ENCODE measurements at places on chromosomes 5 and 9.

DNA sequence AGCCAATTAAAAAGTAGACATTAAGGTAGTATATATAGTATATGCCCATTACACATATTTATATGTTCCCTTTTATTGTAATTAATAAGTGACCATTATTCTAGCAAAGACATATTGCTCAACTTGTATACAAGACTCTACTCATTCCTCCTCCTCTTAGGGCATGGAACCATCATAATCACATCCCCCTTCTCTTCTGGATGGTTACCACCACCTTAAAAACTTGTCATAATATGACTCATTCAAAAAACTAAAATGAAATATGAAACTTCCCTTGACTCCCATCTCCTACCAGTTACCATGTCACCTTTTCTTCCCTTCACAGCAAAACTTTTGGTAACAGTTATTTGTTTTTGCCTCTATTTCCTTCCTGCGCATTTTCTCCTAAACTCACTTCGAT lies 438.7 kb downstream of the KDM4C start:
- no peak for DNase-seq

DNA sequence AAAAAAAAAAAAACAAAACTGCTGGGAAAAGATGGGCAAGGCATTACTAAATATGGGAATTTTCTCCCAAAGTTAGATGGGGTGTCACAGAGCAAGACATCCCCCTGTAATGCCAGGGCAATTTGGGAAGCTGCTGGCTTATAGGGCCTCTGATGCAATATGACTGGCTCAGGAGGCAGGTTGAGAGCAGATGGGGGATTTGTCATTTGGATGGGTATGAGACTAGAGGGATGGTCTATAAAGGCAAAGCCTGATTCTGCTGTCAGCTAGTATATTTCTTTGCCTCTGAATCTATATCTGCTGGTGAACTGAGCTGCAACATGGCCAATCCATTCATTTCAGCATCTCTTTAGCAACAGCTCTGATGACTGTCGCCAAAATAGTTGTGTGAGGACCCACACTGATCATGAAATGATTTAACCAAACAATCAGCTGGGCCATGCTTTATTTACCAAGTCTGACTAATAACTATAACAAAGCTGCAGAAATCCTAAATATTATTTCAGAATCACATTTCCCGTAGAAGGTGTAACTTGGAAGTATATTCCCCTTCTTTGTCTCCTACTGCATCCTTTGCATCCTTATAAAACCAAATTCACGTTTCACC lies 455.1 kb upstream of the ZNF608 start:
- DNase-seq = no peak

DNA sequence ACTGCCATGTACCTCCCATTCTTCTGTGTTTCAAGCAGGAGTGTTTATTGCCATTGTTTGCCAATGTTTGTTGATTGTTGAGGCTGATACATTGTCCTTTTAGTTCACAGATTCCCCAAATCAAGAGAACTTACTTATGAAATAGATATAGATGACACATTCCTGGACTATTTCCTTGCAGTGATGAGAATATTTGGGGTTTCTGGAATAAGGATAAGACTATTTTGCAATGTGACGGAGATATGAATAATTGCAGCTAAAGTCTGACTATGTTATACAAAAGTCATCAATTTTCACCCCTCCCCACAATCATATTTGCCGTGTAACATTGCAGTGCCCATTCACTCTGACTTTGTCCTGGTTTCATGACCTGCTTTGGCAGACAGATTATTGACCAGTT lies 460.8 kb downstream of the CDH10 start:
- DNase-seq = no peak

DNA sequence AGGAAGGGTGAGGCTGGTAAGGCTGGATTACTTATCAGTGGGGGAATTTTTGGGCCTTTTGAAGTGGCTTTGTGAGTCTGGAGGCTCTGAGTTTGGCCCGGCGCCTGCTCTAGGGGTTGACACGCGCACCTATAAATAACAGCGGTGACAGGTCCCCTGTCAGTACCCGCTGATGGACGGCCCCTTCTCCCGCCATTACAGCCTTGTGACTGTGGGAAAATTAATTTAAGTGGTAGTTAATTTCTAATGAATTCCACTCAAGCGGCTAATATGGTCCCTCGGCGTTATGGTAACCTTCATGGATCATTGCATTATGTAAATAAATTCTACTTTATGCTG lies 16.5 kb downstream of the MRPL36 start:
- DNase-seq = no peak

- DNase-seq = no peak
These were observed 4.3 kb upstream of the MXD3 start for GRCh38 chr5:177316005-177316404.

DNA sequence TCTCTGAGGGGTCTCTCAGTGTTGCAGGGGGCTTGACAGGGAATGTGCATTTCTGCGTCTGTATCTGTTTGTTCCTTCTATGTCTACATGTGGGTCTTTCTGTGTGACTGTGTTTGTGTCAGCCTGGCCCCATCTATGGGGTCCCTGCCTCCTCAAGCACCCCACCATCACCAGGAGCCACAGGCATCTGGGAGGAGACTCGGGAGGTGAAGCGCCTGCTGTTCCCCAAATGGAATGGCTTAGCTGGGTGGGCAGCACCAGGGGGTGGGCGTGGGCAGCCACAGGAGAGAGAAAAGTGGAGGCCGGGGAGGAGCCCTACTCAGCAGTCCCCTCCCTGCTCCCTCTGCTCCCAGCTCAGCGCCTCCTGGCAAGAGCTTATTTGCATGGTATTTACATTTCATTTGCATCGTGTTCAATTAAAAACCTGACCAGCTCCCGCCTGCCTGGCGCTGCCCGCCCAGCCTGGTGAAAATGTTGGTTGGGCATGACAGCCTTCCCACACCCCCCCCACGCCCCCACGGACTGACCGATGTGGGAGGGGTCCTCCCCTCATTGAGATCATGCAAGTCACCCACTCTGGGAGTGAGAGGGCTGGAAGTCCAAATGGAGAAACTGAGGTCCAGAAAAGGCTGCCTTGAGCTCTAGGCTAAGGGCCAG lies 50.5 kb downstream of the CXXC5 start:
- DNase-seq = no peak

GRCh38 chr9:84567805-84568204 lies 101.7 kb upstream of the NTRK2 start:
- DNase-seq = no peak

DNA sequence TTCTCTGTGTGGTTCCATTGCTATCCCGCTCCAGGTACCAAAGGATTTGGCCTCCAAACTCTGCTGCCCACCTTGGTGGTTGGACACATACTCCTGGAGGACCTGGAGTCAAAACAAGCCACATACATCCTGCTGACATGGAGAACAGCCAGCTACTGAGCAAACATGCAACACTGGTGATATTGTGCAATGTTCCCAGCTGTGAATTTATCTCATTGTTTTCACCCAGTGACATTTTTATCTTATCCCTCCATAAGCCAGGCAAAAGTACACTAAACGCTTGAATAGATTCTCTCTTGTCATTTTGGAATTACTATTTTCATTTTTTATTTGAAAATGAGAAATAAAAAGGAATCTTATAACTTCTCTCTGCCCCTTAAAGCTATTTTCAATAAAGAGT lies 11.1 kb upstream of the CTSL start:
- no peak for DNase-seq

- no peak for DNase-seq
These were observed 11.5 kb upstream of the FAM120AOS start for GRCh38 chr9:93464876-93465275.

Data from stimulated activated CD4-positive, alpha-beta T cell treated with anti-CD3 and anti-CD28 coated beads, Interleukin-12 subunit alpha, Interleukin-12 subunit beta, amount 100 ng/mL, for 24 hours (primary cell).